ENCODE measurements at places on chromosomes 3 and 15.

DNA sequence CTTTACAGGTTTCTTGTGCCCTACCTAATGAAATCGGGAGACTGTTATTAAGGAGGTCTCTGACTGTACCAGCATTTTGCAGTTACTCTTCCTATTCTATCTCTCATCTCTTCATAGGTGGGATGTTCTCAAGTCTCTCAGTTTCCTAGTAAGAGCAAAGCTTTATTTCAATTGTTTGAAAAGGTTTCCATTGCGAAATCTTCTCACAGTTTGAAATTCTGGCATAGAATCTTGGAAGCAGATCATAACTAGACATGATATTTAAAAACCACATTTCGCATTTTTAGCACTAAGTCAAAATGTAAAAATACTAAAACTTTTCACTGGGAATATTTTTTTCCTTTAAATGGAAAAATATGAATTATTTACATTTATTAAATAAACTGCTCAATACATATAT is 1311.4 kb downstream of the ROBO2 start:
- DNase-seq = no peak

DNA sequence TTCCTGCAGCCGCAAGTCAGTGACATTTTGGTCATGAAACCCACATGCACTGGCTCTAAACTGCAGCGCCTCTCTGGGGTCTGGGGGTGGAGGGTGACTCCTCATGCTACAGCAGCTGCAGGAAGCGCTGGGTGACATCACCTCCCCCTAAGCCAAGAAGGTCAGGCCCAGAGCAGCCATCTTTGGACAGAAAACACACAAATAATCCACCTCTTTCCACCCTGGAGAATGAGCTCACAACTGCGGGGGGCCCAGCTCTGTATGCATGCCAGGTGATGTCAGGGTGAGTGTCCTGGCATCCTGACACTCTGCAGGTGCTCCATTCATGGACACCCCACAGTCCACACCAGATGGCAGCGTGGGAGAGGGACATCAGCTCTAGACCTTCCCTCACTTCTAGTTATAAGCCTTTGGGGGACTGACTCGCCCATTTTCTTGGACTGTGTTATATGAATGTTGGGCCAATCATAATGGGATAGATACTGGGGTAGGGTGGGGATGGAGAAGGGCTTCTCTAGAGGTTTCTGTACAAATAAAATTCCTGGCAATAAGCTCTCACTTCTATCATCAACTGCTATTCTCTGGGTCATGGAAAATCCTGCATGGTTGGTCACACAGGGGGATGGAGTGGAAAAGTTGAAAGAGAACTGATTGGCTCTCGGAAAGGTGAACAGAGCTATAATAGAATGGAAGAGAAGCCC is 70.7 kb upstream of the THBS1 start:
- no peak for DNase-seq

DNA sequence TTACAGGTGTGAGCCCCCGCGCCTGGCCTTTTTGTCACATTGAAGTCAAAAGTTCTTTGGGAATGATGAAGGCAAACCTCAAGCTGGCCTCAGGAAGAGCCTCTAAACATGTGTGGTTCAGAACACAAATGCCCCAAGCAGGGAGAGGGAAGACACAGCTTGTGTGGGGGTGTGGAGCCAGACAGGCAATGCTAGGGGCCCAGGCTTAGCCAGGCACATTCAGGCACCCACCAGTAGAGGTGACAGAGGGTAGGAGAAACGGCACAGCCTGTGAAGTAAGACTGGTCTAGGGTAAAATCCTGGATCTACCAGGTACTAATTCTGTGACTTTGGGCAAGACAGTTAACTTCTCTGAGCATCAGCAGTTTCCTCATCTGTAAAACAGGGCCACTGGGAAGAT is 3.5 kb downstream of the HDC start:
- no peak for DNase-seq

DNA sequence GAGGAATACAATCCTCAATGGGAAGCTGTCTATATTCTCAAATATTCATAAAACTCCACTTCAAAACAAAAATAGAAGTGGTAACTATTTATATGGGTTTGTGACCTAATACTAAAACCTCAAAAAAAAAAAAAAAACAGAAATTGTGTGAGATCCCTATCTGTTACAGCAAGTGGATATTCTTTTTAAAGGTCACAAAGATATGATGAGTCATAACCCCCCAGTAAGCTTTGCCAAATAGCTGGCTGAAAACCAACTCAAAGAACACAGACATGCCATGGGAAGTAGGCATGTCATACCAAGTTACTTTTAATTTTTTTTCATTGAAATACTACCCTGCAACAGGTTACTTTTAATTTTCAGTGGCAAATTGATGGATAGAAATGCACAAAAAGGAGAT is 62.5 kb downstream of the CBLB start:
- DNase-seq = no peak

DNA sequence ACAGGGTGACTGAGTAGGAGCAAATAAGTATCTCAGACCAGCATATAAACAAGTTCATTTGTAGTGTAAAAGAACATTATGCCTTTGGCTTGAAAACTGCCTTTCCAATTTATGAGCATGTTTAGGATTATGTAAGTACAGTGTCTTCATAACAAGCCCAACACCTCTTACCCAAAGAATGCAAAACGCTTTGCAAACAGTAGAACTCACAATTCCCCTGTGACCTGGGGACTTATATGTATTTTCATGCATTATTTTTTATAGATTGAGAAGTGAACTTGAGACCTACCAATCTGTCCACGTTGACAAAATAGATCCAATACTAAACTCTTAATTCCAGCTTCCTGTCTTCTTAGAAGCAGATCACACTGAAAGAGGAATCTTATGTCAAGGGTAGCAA is 202.1 kb downstream of the TP63 start:
- DNase-seq = no peak

DNA sequence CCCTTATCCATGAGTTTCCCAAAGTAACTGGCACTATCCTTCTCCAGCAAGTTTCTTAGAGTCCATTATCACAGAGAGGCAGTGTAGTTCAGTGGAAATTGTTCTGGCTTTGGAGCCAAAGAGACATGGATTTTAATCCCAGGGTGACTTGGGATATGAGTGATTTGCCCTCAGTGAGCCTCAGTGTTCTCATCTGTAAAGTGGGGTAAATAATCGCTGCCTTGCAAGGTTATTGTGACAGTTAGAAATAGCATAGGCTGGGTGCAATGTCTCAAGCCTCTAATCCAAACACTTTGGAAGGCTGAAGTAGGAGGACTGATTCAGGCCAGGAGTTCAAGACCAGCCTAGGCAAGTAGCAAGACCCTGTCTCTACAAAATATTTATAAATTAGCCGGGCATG is 30.0 kb downstream of the DAPK2 start:
- no peak for DNase-seq

GRCh38 chr3:46946856-46947545 is 29.5 kb downstream of the CCDC12 start:
- no peak for DNase-seq
